ENCODE measurements at places on chromosomes 2 and 18.

DNA sequence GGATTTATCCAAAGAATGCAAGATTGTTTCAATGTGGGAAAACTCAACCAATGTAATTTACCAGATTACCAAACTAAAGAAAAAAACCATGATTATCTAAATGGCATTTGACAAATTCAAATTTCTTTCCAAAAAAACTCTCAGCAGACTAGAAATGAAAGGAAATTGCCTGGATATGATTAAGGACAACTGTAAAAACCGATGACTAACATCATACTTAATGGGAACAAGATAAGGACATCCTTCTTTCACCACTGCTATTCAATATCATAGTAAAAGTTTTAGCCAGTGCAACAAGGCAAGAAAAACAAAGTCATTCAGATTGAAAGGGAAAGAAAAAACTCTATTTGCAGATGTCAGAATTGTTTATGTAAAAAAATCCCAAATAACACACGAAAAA, 4.4 kb upstream of the CCDC150 start:
- no peak for DNase-seq

DNA sequence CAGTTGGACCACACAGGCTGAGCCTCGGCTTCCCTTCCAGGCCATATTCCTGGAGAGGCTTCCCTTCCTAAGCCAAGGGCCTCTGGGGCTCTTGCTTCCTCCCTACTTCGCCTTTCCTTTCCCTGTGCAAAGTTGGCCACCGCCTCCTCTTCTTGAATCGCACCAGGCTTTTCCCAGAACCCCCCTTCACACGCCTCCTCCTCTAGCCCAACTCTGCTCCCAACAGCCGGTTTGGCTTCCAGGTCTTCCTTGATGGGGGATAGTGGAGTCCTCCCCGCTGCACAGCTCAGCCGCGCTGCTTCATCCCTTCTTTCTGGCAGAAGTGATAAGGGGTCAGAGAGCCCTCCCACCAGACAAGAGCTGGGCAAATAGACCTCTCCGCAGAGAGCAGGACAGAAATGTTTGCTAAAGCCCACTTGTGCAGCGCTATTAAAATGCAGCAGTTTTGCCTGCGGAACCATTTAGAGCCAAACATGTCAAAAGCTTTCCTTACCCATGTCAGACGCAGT, 56.4 kb downstream of the SNORC start:
- no peak for DNase-seq

DNA sequence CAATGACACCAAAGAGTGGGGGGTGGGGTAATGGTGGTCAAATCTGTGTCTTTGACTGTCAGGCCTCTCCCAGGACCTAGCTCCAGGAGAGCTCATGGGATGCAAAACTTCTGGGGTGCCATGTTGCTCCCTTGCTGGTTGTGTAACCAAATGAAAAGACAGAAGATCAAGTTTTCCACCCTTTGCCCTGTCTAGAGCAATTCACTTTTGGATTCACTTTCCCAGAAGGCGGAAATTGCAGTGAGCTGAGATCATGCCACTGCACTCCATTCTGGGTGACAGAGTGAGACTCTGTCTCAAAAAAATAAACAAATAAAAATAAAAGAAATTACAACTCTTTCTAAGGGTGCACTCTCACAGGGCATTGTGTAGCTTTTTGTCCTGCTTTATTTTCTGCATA, 34.9 kb upstream of the PLA2R1 start:
- no peak for DNase-seq

DNA sequence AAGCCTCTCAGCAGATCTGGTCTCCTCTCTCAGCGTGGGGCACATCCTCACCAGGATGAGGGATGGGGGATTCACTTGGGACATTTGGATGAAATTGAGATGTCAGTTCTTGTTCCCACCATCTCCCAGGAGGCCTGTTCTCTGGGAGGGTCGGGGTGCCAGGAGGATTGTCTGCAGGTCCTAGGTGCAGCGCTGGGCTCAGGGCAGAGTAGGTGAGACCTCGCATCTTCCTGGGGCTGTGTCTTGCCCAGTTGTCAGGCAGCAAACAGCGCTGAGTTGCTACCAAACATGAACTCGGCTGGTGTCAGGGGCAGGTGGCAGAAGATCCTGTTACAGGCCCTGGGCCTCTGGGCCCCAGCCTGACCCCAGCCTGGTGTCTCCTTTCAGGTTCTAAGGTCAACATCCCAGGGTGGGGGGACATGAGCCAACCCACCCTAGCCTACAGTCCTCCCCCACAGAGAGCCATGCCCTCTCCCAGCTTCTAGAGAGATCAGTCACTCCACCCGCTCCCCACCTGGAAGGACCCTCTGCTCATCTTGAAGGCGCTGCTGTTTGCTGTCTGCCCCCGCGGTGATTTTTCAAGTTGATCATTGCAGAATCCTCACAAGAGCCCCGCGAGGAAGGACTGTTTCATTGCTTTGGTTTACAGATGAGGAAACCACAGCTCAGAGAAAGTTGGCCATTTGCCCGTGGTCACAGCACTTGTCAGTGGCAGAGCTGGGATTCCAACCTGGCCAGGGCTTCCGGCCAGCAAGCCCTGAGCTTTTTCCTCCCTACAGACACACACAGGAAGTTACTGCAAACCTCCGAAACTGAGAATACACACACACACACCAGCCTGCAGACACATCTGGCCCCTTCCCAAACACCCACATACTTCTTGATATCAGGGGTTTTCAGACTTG, 83.9 kb downstream of the STPG4 start:
- DNase-seq = peak; percentile 7

- no peak for DNase-seq
These were observed 70.6 kb downstream of the OTX1 start for GRCh38 chr2:63121055-63121834.

Measured in stimulated activated CD4-positive, alpha-beta T cell treated with anti-CD3 and anti-CD28 coated beads, TNF-alpha, amount 100 ng/mL, for 48 hours (primary cell).